ENCODE measurements at places on chromosomes 6 and 20.
A peak's percentile ranks its signal among the peaks of the same experiment; 100 is the strongest.

GRCh38 chr20:1696521-1697209, 39.1 kb upstream of the SIRPG start:
- DNase-seq: no peak

DNA sequence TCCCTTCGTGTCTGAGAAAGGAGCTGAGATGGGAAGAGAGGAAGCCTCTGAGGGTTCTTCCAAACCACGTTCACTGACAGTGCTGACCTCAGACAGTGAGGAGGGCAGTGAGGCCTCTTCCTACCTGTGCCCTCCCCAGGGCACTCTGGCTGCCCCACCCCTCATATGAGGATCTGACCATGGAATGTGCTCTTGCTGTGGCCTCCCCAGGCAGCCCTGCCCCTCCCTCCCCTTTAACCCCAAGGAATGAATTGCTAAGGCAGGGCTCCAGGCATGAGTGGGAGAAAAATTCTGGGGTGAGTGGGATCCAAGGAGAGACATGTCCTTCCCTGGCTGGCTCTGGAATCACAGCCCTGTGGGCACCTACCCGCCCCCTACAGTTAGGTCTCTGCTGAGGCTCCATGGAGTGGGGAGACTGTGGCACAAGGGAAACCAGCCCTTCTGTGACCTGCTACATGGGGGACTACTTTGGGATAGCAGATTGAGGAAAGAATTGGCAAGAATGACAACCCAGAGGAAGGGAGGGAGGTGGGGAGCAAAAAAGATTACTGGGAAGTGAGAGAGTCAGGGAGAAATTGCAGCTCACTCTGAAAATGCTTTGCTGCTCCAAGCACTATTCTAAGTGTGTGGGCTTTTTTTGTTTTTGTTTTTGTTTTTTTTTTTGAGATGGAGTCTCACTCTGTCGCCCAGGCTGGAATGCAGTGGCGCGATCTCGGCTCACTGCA, 29.4 kb downstream of the TNXB start:
- DNase-seq: no peak

DNA sequence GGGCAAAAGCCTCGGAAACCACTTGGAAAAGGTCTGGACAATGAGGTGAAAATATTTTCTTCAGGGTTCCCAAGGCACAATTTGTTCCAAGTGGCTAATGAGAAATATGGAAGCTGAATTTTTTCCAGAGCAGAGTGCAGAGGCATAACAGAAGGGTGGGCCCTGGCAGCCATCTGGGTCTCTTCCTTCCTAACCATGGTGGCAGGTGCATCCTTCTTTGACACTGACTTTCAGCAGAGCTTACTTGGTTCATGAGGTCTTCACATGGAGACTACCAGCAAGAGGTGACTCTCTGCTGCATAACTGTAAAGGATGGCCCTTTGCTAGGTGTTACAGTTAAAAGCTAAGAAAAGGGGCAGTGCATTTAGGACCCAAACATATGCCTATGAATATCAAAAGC, 522.9 kb downstream of the KIF16B start:
- DNase-seq: no peak

- peak; percentile 30 for DNase-seq
Observed at GRCh38 chr20:542777-543368, 717 bp downstream of the CSNK2A1 start.

DNA sequence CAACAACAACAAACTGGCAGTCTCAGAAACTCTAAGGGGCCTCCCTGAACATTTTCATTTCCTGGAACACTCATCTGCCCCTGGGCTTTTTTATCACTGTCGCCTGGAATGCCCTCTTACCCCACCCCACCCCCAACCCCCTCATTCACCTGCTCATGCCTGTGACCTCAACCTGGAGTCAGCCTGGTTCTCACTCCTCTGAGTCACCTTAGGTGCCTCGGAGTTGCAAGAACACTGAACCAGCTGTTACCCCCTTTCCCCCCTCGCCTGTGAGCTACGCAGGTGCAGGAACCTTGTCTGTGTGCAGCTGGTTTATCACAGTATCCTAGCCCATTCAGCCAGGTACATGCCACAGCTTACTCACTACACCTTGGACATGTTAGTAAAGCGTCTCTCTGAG, 12.8 kb upstream of the SNAI1 start:
- no peak for DNase-seq

DNA sequence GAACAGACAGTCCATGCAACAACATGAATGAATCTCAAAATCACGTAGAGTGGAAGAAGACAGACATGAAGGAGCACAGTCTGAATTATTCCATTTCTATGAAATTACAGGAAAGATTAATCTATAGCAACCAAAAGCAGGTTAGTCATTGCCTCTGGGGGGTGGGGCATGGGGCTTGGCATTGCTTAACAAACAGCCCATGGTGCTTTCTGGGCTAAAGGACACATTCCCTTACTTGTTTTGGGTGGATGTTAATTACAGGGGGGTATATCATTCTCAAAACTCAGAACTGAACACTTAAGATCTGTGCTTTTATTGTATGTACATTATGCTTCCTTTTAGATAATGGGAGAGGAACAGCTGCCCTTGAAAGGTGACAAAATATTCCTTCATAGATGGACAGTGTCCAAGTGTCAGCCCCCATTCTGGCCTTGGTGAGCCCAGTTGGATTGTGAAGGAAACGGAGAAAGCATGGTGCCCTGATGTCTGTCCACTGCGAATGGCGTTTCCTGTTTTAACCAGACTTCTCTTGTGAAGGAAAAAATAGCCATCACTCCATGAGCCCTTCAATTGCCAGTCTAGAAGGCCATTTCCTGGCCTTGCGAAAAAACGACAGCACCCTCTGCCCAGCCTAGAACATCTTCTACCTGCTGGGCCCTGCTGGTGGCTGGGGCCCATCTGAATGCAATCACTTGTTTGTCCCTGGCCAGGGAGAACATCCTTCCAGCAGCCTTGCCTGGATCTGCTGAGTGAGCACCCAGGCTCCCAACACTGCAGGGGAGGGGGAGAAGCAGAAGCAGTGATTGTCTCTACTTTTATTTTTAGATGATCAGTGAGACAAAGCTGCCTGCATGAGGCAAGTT, 179.7 kb downstream of the BCAS1 start:
- DNase-seq: no peak

GRCh38 chr20:63326314-63327230, 33.6 kb downstream of the COL20A1 start:
- no peak for DNase-seq

GRCh38 chr6:30113003-30113759, at the start of gene TRIM31:
Gene TRIM31 (minus strand): TSS chr6:30113090. CDS start chr6:30112805, 285 bp downstream.
- DNase-seq: no peak

DNA sequence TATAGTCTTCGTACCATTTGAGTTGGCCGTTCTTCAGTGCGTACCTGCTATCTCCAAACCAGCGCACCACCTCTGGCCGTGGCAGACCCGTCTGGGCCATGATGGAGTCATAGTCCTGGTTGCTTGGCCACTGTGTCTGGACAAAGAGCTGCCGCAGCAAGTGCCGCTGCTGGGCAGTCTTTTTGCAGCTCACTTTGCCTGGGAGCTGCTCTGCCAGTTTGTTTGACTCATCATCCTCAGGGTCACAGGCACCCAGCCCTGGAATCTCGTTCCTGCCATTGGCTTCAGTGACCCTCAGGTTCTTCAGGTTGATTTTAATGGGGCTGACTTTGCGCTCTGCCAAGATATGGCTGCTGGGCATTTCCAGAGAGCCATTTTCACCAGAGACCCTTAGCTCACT, 65.1 kb downstream of the PLCG1 start:
- DNase-seq: no peak

- DNase-seq: no peak
Observed at GRCh38 chr6:123380257-123380656, 256.5 kb downstream of the TRDN start.

Data from stimulated activated CD4-positive, alpha-beta T cell treated with anti-CD3 and anti-CD28 coated beads, Interleukin-4, amount 100 ng/mL, for 4 hours (primary cell).